ENCODE measurements at places on chromosomes 5 and 9.

- DNase-seq, result no peak
Observed at GRCh38 chr5:2761921-2762488, 10.5 kb upstream of the IRX2 start.

GRCh38 chr5:135217669-135218485, 181.2 kb downstream of the MACROH2A1 start:
- DNase-seq, result no peak

GRCh38 chr9:93954434-93955061, 607 bp downstream of the BARX1 start:
- no peak for DNase-seq

GRCh38 chr9:117744856-117745389, 40.7 kb downstream of the TLR4 start:
- no peak for DNase-seq

GRCh38 chr9:73807952-73808351, 656.3 kb downstream of the ANXA1 start:
- DNase-seq, result no peak

- peak; percentile 33 for DNase-seq
Observed at GRCh38 chr5:10632110-10632761, 68.4 kb downstream of the ANKRD33B start.

- no peak for DNase-seq
Observed at GRCh38 chr5:45796959-45797553, 100.9 kb upstream of the HCN1 start.

DNA sequence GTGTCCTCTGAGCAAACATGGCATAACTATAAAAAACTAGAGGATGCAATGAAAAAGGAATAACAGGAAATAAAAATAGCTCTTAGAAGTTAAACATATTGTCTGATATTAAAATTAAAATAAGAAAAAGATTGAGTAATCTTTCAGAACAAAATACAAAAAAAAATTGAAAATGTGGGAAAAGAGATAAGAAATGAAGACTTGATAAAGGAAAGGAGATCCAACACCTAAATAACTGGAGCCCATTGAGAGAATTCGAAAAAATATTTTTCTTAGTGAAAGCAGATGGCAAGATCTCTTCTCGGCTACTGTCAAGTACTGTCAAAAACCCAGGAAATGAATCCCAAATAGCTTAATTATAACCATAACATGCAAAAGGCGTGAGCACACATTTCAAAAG, 24.9 kb downstream of the LIFR start:
- DNase-seq, result no peak

- no peak for DNase-seq
Observed at GRCh38 chr5:17832949-17833745, 198.9 kb downstream of the TAF11L14 start.

DNA sequence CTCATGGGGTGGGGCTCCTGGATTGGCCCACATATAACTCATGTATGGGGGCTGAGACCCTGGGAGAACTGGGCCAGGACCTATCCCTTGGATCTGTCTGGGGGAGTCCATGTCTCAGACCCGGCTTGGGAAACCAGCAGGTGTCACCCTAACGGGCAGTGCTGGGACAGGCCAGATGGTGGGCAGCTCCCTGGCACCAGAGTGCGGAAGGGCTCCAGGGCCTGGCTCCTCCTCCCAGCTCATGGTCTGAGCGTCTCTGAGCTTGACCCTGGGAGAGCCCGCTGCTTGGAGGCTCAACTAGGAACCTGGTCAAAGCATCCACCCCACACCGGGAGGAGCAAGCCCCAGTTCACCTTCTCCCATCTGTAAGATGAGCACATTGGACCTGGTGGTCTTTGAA, 15.5 kb upstream of the NCS1 start:
- DNase-seq, result no peak

GRCh38 chr9:93098236-93098946, 2.4 kb downstream of the CARD19 start:
- DNase-seq, result peak; percentile 75

- DNase-seq, result no peak
Observed at GRCh38 chr9:110710420-110710819, 41.8 kb downstream of the MUSK start.

GRCh38 chr9:135239100-135239768, 151.8 kb downstream of the OLFM1 start:
- no peak for DNase-seq

DNA sequence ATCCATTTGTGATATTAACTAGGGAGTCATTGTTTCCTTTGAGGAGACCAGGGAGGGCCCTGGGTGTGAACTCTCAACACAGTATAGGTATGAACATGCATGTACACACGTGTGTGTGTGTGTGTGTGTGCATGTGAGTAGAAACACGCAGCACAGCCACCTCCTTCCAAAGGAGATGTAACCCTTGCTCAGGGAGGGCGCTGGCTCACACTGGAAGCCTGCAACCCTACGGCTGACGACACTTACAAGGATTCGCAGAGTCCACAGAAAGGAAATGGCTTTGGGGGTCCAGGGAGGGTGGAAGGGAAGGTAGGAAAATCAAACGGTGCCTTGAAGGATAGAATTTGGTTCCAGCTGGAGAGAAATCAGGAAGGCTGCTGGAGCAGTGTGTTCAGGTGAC, 21.9 kb downstream of the TRIP13 start:
- DNase-seq, result no peak
